ENCODE measurements at places on chromosomes 2 and 18.

DNA sequence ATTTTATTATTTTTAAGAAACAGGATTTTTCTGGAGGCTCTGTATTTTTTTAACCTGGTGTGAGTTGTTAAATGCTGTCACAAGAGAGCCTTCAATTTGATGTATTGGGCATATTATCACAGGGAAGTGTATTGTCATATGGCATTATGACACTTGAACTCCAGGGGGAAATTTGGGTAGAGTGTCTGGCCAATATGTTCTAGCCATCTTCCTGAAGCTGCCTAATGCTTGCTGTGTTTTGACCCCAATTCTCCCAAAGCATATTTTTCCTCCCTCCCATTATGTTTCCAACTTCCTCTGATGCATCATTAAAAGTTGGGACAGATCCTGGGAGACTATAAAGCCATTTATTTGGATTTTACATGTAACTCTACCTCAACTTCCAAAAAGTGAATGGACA lies 214.1 kb upstream of the SESTD1 start:
- DNase-seq = no peak

DNA sequence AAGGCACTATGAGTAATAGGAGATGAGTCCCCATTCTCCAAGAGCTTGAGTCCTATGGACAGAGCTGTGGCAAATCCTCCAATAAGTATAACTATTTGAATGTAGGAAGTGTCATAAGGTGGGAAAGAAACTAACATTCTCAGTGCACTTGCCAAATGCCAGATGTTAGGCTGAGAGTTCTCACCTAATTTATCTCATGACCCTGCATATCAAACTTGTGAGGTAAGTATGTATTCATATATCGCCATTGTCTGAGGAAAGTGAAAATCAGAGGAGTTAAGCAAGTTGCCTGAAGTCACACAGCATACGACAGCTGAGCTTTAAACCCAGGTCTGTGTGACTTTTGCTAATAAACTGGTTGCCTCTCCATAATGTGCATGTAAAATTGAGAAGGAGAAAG lies 169.5 kb downstream of the TTC32 start:
- DNase-seq = no peak

DNA sequence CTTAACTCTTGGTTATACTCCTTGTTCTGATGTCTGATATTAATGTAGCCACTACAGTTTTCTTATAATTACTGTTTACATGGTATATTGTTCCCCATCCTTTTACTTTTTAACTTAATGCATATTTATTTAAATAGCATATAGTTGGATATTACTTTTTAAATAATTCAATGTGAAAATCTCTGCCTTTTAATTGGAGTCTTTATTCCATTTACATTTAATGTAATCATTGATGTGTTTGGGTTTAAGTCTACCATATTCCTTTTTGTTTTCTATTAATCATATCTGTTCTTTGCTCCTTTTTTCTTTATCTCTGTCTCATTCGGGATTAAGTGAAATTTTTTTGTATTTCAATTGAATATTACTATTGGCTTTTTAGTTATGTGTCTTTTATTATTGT lies 109.1 kb downstream of the MTX2 start:
- no peak for DNase-seq

DNA sequence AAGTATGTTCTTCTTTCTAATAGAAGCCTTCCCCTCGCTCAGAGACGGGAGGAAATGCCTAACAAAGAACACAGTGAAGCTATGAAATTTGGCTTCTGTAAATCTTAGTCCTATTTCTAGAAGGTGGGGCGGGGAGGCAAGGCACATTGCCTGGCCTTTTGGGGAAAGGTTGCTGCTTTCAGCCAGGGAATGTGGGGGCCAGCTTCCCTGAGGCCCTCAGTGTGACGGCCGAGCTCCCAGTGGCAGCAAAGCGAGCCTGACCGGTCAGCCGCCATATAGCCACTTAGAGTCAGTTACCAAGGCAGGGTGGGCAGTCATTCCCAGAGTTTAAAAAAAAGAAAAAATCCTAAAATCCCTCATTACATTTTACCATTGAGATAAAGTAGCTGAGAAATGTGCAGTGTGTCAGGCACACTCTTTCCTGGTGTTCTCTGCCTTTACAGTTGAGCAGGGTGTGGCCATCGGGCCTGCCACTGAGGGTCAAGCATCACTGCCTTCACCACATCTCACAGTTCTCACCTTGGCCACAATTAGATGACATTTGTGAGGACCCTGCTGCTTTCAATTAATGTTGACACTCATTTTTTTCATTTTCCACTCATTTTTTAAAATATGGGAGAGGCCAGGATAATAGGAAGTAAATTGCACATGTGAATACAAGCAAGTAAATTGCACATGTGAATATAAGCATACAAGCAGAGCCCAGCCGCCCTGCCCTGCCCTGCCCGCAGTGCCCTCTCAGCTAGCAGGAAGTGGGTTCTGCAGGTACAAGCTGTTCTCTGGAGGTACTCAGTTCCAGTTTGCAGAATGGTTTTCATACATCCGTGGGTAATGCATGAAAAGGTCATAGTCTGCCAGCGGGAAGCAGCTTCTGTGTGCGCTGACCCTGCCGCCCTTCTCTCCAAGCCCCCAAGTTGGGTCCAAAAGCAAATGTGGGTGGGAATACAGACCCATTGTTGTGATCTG lies 76.9 kb downstream of the WDSUB1 start:
- no peak for DNase-seq

DNA sequence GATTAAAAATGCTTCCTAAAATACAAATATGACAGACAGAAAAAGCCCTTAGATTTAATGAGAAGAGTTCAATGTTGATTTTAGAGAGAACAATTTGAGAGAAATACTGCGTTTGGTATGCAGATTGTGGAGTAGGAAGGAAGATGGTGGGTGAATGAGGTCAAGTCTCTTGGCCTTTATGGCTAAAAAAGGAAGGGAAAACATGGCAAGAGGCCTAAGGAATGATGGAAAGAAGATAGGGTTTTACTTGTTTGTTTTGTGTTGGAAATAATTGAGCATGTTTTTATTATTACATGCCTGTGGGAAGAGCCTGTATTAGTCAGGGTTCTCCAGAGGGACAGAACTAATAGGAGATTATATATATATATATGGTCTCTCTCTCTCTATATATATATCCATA lies 318.1 kb downstream of the TRIB2 start:
- DNase-seq = no peak

DNA sequence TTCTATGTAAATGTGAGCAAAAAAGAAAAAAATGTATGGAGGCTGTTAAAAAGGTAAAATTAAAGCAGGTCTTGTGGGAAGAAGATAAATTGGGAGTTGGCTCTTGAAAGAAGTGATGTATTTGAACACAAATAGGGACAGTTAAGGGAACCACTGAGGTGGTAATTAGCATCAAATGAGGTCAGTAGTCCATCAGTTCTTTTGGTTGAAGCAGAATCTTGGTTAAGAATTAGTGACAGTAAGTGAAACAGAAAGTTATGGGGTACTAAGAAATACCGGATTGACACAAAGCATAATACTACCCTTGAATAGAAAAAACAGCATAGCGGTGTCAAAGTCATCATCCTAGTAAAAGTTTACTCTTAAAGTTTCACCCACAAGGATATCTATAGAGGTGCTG lies 352.6 kb upstream of the VRK2 start:
- DNase-seq = no peak

DNA sequence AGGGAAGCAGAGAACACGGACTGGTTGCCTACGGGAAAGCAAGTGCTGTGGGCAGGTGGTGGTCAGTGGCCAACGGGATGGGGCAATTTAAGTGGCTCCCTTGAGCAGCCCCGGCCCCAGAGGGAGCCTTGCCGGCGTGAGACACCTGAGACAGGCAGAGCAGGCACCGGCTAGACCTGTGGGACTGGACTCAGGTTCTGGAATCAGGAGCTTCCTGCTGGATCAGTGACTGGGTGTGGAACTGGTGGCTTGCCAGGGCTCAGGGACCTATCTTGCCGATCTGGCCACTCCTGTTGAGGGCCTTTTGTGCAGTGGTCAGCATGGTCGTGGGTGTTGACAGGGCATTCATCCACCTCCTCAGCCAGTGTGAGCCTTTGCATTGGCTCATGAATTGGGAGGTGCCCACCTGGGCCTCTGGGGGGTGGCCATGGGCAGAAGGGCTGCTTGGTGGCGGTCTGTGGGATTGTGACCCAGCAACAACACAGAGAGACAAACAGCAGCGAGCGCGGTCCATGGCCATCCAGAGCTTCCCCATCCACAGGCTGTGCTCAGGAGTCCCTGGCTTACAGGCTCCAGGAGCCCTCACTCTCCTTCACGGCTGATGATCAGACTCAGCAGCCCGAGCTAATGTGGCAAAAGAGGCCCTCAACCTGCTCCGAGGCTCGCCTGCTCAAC lies 85.4 kb upstream of the ZNF516 start:
- DNase-seq = peak; percentile 33

GRCh38 chr2:208501206-208501605 lies 94.6 kb downstream of the PTH2R start:
- peak; percentile 29 for DNase-seq

DNA sequence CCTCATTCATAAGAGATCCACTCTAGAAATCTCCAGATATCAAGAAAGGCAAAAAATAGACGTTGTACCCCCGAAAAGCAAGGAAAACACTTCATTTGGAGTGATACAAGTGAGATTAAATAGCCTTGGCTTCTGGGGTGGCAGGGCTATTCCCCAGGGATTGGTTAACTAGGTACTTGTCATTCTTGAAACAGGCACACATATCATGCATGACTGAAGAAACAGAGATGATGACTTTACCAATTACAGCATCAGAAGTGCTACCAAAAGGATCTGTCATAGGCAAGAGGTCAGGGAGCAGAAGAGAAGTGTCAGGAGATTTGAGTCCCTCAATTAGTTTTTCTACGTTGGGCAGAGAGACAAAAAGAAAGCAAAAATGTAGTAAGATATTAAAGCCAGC lies 45.2 kb upstream of the NFU1 start:
- DNase-seq = no peak

DNA sequence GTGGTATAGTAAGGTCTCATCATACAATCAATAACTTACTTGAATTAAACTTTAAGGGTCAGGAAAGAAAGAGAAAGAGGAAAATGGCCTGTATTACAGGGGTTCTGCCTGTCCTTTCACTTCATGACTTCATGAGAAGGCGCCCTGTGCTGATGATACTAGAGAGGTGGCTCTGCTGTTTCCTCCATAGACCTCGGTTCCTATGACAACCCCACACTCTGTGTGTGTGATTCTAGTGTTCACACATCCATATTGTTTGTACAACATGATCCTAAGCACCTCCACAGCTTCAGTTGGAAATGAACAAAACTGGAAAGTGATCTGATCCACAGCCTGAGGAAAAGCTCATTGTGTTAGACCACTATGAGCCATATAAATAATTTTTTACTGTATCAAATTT lies 7.0 kb upstream of the REEP1 start:
- DNase-seq = no peak

- DNase-seq = no peak
Observed at GRCh38 chr2:71934595-71935261, 212.9 kb downstream of the CYP26B1 start.

- DNase-seq = peak; percentile 42
Observed at GRCh38 chr2:73037947-73038585, 33.4 kb downstream of the SFXN5 start.

DNA sequence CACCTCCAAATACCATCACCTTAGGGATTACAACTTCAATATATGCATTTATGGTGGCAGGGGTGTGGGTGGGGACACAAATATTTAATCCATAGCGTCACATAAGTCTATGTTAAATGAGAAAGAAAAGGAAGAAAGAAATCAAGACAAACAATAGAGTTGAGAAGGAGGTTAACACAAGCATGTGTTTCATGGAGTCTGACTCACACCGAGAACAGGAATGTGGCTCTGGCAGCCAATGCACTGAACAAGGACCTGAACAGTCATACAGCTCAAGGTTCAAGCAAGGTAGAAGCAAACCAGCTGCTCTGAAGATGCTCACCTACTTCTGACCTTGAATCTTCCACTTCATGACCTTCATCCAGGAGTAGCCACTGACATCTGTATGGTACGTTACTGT lies 36.2 kb upstream of the LPIN1 start:
- peak; percentile 88 for DNase-seq

DNA sequence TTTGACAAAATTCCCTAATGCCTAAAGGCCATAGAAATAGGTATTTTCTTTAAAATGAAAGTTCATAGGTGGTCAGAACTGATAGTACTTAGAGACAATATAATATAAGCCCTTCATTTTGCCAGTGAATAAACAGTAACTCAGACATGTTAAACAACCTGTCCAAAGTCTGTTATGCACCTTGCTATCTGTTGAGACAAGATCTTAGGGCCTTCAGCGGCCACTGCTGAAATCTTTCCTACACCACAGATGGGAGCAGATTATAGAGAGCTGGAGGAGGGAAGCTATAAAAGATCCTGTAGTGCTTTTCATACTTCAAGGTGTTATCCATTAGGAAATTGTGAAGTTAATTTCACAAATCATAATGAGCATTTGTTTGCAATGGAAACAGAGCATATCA lies 13.8 kb downstream of the CERKL start:
- DNase-seq = no peak

DNA sequence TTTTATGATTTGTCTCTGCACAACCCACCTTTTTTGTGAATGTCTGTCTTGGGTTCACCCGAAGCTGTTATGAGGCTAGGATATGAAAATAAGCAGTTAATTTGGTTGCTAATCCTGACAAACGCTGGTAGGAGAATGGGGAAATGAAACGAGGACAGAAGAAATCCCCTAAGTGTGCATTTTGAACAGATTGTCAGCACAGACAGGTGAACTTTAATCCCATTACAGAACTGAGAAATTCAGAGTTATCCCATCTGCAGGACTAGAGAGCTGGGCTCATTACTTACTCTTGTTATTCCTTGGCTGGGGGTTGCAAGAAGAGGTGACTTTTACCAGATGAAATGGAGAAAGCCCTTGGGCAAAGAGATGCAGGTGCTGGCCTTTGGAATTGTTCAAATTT lies 123.3 kb upstream of the NYAP2 start:
- no peak for DNase-seq

DNA sequence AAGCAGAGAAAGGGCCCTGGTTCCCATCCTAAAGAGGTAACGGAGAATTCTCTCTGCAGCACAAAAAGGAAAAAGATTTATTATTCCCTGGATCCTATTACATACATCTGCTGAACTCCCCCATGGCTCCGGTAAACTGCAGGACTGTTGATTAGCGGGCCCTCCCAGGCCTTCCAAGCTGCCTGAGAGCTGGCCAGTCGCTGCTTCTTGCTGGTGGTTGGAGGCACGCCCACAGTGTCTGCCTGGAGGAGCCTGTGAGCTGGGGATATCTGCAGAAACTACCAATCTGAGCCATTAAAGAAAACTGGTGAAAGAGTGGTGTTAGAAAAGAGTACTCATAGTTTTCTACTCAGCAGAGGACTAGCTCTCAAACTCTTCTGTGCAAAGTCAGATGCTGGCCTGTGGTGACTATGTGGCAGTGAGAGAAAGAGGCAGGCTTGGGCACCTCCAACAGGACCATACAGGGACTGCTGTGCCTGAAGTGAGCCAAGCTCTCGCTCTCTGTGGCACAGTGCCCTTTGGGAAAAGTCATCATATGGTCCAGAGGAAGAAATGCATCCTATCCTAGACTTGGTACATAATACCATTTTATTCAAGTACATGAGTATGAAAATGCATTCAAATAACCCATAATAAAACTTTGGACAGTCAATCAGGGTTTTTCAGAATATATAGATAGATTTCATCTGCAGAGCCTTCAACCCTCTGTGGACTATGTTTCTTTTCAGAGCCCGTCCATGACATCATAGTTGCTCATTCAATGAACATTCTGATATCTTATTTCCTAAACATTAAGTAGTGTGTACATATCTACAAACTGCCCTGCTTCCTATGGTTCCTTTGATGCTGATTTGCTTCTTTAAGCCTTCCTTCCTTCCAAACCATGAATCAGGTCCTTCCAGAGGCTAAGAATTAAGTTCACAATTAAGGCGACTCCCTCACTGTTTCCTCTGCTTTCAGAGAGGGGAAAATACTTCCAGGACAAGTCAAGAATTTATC lies 242.0 kb upstream of the LYPD1 start:
- DNase-seq = no peak

GRCh38 chr2:45342-46130 lies 769 bp downstream of the FAM110C start:
- peak; percentile 30 for DNase-seq
